ENCODE measurements at places on chromosomes 1 and 21.

GRCh38 chr21:28066076-28066475 is 926.6 kb downstream of the LTN1 start:
- no peak for DNase-seq

DNA sequence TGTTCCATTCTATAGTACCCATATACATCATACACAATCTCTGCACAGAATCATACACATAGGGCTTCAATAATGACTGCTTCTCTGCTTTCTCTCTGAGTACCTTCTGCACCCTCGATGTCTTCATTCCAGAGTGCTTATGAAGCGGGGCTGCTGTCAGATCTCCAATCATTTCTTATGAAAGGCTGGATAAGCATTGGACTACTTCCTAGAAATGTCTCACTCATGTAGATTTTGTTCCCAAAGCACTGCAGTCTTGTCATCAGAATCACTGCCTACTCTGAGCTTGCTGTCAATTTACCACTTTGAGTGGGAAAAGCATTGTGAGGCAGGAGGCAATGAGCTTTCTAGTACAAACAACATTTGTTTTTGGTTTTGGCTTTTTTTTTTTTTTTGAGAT is 179.0 kb downstream of the SLC35F3 start:
- DNase-seq, result no peak

- DNase-seq, result no peak
Observed at GRCh38 chr1:39663559-39663958, 8.3 kb downstream of the NT5C1A start.

DNA sequence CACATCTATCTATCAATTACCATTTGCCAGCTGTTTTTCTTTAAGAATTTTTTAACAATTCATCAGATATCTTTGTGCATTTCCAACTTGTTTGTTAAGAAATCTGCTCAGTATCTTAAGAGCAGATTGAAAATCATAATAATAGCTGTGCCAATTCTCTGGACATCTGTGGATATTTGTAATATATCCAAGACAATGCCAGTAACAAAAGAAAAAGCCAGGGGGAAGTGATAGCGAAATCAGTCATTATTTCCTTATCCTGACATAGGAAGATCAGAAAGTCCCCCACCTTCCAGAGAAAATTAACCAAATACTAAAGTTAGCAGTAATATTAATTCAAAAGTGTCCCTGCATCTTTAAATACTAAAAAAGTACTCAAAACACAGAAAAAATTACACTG is 217.1 kb downstream of the RERE start:
- DNase-seq, result no peak

- DNase-seq, result no peak
Observed at GRCh38 chr1:193411714-193412113, 225.3 kb upstream of the B3GALT2 start.

- no peak for DNase-seq
Observed at GRCh38 chr1:108592030-108592759, 32.3 kb downstream of the EEIG2 start.

DNA sequence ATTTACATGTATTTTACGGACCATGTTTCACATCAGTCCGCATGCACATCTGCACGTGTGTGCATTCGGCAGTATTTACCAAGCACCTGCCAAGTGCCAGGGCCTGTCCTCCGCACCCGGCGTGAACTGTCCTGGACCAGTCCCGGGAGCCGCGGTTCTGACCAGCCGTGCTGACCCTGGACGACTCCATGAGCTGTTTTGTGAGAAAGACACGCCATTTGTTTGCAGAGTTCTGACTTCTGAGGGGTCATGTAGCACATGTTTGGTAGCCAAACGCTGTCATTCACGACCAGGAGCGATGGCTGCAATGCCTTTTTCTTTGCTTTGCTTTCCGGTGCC is 3.3 kb upstream of the OLIG2 start:
- no peak for DNase-seq

DNA sequence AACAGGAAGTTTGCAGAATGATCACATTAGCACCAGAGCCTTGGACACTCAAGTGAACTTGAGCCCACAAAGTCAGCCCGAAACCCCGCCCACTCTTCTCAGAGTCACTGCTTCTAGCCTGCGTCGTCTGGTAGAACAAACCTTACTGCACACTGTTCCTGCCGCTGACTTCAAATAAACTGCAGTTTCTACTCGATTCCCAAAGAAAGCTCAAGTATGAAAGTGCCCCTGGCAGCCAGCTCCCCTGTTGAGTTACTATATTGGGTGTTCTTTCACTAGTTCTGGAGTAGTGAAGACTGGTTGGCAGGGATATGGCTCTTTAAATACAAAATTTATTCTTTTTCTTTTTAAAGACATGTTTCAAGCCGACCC is 164.7 kb downstream of the GALNT2 start:
- no peak for DNase-seq

- no peak for DNase-seq
Observed at GRCh38 chr1:166139735-166140134, 27.1 kb downstream of the FAM78B start.

- DNase-seq, result no peak
Observed at GRCh38 chr1:100147875-100148274, 14.9 kb downstream of the TRMT13 start.

DNA sequence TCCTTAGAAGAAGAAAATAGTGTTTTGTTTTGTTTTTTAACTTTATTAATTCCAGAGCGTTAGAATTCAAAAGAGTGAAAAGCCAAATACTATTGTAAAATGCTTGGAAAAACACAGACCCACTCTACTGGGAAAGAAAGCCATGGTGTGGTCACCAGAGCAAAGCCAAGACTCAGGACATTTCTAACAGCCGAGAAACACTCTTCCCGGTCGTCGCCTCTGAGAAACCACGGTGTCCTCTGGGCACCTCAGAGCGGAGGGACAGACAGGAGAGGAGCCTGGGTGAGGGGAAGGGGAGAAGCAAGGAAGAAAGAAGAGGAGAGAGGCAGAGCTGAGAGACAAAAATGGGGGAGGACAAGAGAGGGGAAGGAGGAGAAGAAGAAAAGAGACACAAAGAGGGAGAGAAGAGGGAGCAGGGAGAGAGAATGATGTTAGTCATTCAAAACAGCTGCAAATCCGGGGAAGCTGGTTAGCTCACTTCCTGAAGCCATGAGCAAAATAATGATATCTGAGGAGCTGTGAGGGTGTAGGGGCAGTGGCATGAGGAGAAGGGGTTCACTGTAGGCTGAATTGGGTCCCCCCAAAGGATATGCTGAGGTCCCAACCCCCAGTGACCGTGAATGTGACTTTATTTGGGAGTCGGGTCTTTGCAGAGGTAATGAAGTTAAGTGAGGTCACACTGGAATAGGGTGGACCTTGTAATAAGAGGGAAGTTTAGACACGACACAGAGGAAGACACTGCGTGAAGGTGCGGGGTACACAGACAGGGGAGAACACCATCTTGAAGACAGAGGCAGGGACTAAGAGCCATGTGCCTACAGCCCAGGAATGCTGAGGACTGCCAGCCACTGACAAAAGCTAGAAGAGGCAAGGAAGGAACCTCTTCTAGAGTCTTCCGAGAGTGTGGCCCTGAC is 58.2 kb upstream of the DMRTB1 start:
- DNase-seq, result no peak

DNA sequence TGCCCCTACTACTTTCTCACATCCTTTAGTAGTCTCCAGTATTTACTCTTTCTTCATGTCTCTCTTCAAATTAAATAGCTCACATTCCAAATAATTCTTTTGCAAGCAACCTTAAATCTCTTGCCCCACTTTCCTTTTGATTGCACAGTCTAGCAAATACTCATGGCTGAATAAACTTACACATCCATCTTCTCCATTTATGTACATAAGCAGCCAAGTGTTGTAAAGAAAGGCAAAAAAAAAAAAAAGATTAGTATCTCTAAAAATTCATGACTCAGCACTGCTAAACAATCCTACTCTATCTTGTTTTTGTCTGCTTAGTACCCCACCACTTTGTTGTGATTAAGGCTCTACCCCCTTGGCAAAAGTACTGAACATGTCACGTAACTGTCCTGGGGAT is 42.6 kb downstream of the F13B start:
- DNase-seq, result no peak

- no peak for DNase-seq
Observed at GRCh38 chr1:161033751-161034150, 5.0 kb downstream of the TSTD1 start.

GRCh38 chr1:68294367-68295066 is 62.2 kb upstream of the WLS start:
- DNase-seq, result no peak

DNA sequence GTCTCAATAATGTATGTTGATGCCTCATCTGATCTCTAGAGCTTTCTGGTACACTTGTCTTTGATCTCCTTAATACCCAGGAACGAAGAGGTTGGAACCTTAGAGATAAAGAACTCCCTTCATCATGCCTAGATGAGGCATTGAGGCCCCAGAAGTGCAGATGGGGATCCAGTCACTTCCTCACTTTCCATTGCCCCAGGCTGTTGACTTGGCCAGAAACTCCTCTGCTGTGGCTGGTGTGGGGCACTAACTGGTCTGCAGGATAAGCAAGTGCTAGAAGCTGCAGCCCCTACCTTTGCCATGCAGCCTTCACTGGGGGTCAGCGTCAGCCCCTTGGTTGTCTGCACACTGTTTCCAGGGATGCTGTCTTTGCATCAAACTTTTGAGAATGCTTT is 49.9 kb downstream of the STUM start:
- no peak for DNase-seq

- no peak for DNase-seq
Observed at GRCh38 chr1:173333581-173333980, 126.5 kb upstream of the TNFSF4 start.

DNA sequence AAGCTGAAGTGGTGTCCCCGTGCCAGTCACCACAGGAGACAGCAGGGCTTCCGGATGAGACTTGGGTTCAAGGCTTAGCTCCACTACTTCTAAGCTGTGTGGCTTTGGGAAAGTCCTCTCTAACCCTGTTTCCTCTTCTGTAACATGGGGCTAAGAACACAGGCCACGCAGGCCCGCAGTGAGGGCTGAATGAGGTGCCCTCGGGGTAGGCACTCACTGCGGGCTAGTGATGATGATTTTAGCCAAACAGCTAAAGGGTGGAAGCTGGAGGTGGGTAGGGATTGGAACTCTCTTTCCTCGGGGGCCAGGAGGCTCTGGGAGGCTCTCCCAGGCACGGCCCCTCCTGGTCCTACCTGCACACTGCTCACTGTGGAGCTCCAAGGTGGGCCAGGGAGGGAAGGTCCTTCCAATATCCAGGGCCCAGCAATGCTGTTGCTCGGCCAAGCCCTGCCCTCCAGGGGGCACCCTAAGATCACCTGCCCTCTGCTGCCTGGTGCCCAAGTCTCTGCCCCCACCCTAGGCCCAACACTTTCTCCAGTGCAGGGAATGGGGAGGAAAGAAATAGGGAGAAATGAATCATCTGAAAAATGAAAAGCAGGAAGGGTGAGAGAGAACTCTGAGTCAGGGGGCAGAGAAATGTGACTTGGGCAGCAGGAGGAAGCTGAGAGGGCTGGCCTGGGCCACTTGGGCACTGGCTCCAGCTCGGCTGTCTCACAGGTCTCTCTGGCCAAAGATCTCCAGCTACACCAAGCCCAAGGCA is 19.2 kb upstream of the EVA1B start:
- DNase-seq, result no peak

DNA sequence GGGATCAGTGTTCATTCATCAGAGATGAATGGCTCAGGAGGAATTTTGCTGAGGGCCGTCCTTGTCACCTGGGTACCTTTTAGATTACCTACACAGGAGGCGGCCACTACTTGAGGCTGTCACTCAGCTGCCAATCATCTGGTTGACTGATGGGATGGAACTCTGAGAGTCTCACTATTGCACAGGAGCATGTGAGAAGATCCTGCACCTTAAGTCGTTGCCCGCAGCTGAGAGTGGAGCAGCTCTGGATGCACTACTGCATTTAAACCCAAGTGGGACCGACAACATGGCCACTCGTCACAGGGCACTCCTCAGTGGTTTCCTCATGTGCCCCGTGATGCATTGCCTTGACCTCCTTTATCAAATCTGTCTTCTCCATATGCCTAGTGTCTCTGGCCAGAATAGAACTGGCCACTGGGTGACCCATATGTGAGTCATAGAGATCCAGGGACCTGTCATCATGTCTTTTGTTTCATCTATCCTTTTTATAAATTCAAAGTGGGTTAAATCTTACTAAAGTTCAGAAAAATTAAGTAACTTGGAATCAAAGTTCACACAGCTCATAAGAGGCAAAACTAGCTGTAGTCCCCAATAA is 165.5 kb downstream of the ZSCAN20 start:
- DNase-seq, result no peak

GRCh38 chr1:227766015-227766634 is 30.9 kb downstream of the SNAP47 start:
- peak; percentile 74 for DNase-seq

- no peak for DNase-seq
Observed at GRCh38 chr1:15640667-15641066, 23.4 kb downstream of the DDI2 start.
